ENCODE measurements at places on chromosomes 1 and 21.

DNA sequence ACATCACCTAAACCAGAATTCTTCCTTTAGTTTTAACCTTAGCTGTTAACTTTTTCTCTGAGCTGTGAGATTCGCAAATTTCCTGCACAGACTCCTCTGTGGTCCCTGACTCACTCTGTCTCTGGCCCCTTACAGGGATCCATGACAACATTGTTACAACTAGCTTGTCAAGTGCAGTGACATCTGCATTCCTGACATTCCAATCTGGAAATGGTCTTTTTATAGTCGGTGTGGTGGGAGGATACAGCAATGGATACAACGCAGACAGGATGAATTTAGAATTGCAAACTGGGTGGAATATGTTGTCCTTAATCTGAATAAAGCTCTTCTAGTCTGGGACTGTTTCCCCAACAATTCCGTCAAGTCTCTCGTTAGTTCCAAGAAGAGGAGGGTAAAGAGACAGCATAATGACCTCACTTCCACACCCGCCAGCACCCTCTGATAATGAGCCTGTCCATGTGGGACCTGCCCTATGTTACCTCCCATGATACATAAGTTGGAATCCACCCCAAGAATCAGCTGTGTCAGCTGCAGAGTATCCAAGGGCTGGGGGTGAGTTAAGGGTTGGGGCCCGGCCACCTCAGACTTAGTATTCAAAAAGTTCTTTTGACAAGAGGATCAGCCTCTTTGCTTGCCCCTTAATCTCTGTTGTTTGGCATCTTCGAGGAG lies 49.4 kb downstream of the ILDR2 start:
- no peak for DNase-seq

DNA sequence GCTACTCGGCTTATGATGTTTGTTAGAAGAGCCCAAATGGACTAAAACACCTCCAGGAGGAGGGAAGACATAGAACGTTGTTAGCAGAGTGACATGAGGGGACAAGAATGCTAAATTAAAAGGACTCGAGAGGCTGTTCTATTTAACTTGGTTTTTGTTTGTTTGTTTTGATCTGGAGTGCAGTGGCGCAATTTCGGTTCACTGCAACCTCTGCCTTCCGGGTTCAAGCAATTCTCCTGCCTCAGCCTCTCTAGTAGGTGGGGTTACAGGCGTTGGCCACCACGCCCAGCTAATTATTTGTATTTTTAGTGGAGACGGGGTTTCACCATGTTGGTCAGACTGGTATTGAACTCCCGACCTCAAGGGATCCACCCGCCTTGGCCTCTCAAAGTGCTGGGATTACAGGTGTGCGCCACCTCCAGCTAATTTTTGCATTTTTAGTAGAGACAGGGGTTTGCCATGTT lies 5.1 kb upstream of the HNRNPU start:
- DNase-seq = no peak

GRCh38 chr1:178354816-178355215 lies 141.9 kb downstream of the CLEC20A start:
- DNase-seq = no peak

GRCh38 chr21:30620080-30620479 lies 347 bp upstream of the KRTAP20-4 start:
- DNase-seq = no peak

- no peak for DNase-seq
Observed at GRCh38 chr1:34889705-34890104, 30.2 kb upstream of the SMIM12 start.
